Hematopoietic multipotent progenitor cell treated with erythropoietin and hydrocortisone succinate and interleukin-3 and kit ligand, for 17 days (in vitro differentiated cells): ENCODE measurements at places on chromosomes 1 and 21.

- no peak for DNase-seq
Observed at GRCh38 chr1:70866542-70867264, 180.9 kb downstream of the PTGER3 start.

DNA sequence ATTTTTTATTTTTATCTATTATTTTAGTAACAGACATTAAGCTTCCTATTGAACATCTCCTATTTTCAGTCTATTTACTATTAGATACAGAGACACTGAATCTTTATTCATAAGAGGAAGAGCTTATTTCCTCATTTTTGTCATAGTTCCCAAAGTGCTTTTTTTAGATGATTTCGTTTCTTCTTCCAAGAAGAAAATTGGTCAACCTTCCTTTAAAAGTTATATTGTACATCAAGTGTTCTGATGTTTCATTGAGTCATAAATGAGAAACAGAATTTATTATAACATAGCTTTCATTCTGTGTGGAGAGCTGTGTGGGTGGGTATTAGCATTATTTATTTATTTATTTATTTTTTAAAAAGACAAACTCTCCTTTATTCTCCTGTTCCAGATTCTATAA is 50.6 kb upstream of the BACH1 start:
- no peak for DNase-seq

DNA sequence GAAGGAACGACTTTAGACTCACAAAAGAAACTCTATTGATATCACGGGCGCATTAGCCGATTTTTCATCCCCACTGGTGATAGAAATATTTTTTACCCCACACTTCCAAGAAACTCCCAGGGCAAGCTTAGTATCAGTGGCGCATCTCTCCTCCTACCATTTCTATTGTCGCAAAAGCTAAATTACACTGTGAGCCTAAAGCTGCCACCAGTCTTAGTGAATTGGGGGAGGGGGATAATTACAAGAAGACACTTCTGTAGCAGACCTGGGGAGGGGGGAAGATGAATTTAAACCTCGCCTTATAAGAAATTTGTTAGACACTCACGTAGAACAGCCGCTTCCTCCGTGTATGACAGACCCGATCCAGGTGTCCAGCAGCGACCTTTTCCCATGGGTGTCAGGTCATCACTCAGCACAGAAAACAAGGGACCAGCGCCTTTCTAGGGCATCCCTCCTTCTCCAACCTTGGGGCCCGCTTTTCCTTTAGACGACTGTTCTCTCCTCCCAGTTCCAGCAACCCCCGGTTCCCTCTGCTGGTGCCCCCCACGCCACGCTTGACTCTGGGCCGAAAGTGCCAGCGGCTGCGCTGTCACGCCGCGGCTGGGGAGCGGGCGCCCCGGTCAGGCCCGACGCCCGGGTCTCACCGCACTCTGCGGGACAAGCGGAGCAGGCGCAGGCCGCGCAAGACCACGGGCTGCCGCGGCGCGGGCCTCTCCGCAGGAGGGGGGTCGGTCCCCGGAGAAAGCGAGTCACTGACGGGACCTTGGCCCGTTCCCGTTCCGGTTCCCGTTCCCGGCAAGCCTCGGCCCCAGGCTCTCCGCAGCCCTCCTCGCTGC is 821 bp downstream of the PHC2 start:
- no peak for DNase-seq

- DNase-seq, result no peak
Observed at GRCh38 chr1:176694713-176695112, 231.7 kb downstream of the PAPPA2 start.

DNA sequence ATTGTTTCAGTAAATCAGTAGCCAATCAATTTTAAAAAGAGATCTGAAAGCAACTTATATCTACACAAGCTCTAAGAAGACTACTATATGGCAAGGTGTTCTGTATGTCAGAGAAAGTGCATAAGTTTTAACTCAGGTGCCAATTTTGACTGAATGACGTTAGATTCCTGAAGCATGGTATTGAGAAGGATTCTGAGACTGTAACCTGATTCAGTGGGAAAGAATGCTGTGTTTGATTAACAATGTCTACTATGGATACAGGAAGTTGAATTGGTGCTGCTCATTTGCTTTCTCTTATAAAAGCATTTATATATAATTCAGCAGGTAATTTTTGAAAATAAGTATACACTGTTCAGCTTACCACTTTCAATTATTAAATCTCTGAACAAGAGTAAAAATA is 156.3 kb downstream of the PAPPA2 start:
- no peak for DNase-seq

GRCh38 chr1:168091720-168092550 is 44.8 kb downstream of the GPR161 start:
- DNase-seq, result no peak

GRCh38 chr1:185816460-185816859 is 82.3 kb downstream of the HMCN1 start:
- no peak for DNase-seq

DNA sequence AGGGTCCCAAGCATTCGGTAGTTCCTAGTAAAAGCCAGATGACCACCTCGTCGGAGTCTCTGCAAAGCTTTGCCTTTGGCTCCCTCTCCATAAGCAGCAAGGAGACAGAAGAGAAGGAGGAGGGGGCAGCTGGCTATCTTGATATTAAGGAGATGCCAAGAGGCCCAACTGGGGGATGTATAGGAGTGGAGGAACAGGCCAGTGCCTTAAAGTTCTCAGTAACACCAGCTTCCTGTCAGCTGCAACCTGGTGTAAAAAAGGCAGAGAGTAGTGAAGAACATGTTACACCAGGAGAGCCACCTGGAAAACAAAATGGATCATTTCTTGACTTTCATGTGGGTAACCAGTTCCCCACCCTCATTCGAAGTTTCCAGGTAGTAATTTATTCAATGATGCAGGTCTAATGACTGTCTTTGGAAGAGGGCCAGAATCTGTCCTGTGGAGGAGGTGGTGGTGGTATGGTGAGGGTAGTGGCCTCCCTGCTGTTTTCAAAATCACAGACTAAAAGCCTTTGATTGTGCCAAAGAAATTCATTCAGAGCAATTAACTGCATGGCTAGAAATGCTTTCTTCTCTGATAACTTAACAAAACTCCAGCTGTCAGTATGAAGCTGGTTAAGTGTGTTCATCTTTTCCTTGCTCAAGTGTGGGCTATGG is 27.3 kb downstream of the TMEM200B start:
- no peak for DNase-seq

GRCh38 chr1:229248821-229249817 is 21.8 kb upstream of the RAB4A start:
- no peak for DNase-seq

- no peak for DNase-seq
Observed at GRCh38 chr1:154739654-154740053, 130.4 kb downstream of the KCNN3 start.

GRCh38 chr21:45630066-45630694 is 13.3 kb upstream of the PCBP3 start:
- DNase-seq, result no peak

- DNase-seq, result no peak
Observed at GRCh38 chr21:41710823-41711160, 56.1 kb downstream of the RIPK4 start.

GRCh38 chr1:232877365-232878028 is 72.3 kb downstream of the MAP10 start:
- no peak for DNase-seq

DNA sequence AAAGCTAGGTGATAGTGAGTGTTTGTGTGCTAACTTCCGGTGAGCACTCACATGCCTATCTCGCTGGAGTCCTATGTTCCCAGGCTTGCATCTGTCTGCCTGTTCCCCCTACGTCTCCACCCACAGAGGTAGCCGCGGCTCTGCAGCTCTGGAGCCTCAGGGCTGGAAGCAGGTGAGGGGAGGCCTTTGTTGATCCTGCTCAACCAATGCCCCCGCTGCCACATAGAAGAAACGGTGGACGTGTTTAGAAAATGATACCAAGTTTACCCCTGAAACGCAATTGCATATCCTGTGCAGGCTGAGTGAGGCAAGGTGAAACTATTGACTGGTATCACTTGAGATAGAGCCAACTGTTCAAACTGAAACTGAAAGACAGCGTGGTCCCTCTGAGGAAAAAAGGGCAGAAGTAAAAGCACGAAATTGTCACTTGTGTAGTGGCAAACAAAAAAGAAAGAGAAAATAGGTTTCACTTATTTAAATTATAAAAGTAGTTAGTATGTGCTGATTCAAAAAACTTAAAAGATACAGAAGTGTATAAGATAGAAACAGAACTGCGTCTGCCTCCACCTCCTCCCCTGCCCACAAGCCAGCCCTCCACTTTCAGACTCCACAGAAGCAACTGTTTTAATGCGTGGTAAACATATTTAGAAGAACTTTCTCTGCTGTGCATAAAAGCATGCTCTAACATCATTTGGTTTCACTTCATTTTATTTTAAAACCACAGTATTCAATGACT is 38.6 kb upstream of the ETS2 start:
- DNase-seq, result no peak

GRCh38 chr1:180365039-180365438 is 135.0 kb downstream of the LHX4 start:
- no peak for DNase-seq

- DNase-seq, result no peak
Observed at GRCh38 chr1:109251277-109252166, 2.2 kb downstream of the CELSR2 start.

GRCh38 chr1:186225096-186225495 is 150.0 kb downstream of the TPR start:
- no peak for DNase-seq

- DNase-seq, result no peak
Observed at GRCh38 chr1:15210651-15211375, 36.2 kb upstream of the FHAD1 start.

DNA sequence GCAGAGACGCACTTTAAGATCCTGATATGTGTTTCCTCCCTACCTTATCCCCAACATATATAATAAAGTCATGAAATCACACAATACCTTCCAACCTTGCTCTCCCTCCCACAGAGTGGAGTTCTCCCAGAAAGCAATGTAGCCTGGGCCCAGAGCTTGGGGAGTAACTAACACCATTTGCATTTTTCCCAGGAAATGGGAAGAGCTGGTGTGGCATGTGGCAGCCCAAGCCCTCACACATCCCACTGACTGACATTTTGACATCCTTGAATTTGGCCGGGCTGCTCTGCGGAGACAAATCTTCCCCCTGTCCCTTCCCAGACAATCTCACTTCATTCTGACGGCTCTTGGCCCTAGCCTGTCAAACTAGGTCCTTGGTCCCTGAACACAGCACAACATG is 37.0 kb upstream of the ATP2B4 start:
- DNase-seq, result no peak

DNA sequence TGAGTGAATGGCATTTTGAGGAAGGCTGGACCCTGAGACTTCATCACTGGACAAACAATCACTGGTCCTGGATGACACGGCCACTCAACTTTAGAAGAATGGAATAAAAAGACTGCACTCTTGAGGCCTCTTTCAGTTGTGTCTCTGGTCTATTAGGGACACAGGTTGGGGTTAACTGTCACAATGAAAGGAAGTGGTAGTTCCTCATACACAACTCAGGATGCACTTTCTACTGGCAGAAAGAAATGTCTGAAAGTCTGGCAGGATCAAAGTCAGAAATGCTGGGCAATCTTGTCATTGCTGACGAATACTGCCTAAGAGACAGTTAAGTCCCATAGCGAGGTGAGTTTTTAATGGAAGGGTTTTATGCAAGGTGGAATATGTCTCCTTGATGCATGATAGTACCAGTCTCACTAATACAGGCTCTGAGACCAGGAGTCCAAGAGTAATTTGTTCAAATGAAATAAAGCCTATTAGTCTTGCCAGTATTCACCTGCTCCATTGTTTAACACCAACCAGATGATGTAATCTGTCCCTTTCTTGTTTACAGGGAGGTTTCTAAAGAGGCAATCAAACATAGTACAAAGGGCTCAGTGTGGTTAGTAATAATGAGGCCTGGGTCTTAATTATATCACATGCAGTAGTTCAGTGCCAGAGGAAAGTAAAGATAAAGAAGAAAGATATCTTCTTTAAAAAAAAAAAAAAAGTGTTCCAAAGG is 11.2 kb upstream of the RRP15 start:
- no peak for DNase-seq

DNA sequence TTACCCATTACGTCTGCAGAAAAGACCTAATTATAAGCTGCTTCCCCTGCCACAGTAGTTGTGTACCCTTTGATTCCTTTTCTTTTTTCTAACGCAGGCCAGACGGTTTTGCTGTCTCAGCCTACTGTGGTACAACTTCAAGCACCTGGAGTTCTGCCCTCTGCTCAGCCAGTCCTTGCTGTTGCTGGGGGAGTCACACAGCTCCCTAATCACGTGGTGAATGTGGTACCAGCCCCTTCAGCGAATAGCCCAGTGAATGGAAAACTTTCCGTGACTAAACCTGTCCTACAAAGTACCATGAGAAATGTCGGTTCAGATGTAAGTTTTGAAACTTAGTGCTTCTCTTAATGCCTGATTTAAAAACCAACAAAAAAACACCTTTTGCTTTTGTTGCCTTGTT is 35.8 kb downstream of the ATF6 start:
- DNase-seq, result no peak

- peak; percentile 66 for DNase-seq
Observed at GRCh38 chr1:156146020-156146768, 7.2 kb upstream of the SEMA4A start.

DNA sequence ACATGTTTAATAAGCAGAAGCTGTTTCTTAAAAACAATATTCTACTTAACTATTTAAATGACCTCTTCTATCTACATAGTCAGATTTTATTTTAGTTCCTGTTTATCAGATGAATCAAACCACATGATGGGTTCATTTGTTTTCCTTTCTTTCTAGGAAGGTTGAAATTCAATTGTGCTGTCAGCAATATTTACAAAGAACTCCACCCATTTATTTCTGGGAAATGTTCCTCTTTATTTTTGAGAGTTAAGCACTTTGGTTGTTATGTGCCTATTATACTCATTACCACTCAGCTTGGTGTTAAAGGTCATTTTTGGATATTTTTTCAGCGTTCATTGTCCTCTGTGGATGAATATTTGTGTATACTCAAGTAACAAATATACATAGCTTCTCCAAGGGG is 84.9 kb downstream of the C4BPA start:
- no peak for DNase-seq

GRCh38 chr1:99685516-99686180 is 39.7 kb downstream of the PALMD start:
- peak; percentile 15 for DNase-seq

- no peak for DNase-seq
Observed at GRCh38 chr1:225878282-225878681, 3.9 kb downstream of the TMEM63A start.

- DNase-seq, result no peak
Observed at GRCh38 chr1:16006552-16007485, 2.8 kb downstream of the SRARP start.

GRCh38 chr1:185397183-185397582 is 80.1 kb upstream of the IVNS1ABP start:
- no peak for DNase-seq
